NCI-H524 (cell line): ENCODE measurements at places on chromosomes 6 and 20.
A peak's percentile ranks its signal among the peaks of the same experiment; 100 is the strongest.

DNA sequence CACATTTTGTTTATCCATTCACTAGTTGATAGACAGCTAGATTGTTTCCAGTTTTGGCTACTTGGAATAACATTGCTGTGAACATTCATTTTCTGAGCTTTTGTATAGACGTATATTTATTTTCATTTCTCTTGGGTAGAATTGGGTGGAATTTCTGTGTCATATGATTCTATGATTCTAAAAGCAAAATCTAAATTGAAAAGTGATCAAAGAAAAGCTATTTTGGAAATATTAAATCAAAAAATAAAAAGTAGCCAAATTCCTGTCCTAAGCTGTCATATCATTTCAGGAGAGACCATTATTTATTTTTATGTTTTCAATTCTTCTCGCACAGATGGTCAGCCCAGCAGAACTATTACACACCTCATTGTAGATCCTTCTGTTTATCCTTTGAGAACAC is 229.2 kb downstream of the COL12A1 start:
- no peak for DNase-seq

- DNase-seq, result no peak
These were observed 85.8 kb downstream of the DLGAP4 start for GRCh38 chr20:36391955-36392354.

- DNase-seq, result peak; percentile 89
These were observed at the start of gene HS3ST5 for GRCh38 chr6:114342826-114343781. TSS of gene HS3ST5 (minus strand) at chr6:114343023. CDS start at chr6:114062845, 280,178 bp downstream.

GRCh38 chr6:16256781-16257180 is 18.4 kb downstream of the GMPR start:
- peak; percentile 20 for DNase-seq

DNA sequence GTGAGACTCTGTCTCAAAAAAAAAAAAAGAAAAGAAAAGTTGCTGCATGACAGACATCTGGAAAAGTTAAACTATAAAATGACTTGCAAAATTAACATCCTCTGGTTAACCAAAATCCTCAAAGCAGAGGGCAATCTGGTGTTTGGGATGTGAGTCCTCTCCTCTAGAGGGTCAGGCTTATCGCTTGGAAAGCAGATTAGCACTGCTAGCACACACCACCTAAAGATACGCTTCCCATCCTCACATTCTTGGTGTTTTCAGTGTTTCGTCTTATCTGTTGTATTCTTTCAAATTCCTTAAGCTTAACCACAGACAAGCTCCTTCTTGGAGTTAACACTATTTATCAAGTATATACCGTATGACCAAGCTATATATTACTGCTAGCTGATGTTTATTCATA is 198.0 kb downstream of the SOX4 start:
- DNase-seq, result no peak

DNA sequence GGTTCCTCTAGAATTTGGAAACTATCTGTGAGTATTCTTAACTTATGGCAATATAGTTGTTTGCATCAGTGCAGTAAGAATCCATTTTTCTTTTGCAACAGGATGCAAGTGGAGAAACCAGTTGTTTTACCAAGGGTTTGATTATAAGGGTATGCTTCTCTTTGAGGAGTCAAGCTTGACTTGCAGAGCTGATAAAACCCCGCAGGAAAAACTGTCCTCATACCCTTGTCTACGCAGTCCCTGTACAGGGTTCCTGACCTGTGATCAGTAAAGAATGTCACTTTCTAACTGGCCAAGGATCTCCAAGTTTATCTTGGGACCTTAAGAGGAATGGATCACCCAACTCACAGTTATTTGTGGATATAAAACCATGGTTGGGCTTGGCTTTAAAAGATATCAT is 161.1 kb upstream of the OLIG3 start:
- DNase-seq, result no peak

GRCh38 chr6:10962673-10963072 is 75.8 kb downstream of the SYCP2L start:
- DNase-seq, result no peak

DNA sequence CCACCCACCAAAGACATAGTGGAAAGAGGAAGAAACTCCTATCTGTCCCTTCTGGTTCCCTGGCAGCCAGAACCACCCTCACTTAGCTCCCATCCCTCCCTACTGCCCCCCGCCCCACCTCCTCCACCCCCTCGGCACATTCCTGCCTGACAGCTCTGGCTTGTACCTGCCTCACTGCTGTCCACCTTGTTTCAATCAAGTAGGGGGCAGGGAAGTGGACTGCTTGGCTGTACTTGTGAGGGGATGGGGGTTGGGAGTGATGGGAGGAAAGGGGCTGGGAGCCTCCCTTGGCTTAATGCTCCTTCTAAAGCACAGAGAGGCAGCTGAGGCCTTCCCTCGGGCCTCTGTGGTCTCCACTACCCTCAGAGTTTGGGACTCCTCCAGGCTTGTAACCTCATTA is 22.1 kb upstream of the ZNF76 start:
- DNase-seq, result no peak

GRCh38 chr20:58088105-58088504 is 140.3 kb downstream of the ANKRD60 start:
- no peak for DNase-seq

GRCh38 chr6:11810039-11810541 is 31.5 kb upstream of the ADTRP start:
- no peak for DNase-seq

GRCh38 chr6:124055395-124055794 is 251.7 kb downstream of the NKAIN2 start:
- no peak for DNase-seq

DNA sequence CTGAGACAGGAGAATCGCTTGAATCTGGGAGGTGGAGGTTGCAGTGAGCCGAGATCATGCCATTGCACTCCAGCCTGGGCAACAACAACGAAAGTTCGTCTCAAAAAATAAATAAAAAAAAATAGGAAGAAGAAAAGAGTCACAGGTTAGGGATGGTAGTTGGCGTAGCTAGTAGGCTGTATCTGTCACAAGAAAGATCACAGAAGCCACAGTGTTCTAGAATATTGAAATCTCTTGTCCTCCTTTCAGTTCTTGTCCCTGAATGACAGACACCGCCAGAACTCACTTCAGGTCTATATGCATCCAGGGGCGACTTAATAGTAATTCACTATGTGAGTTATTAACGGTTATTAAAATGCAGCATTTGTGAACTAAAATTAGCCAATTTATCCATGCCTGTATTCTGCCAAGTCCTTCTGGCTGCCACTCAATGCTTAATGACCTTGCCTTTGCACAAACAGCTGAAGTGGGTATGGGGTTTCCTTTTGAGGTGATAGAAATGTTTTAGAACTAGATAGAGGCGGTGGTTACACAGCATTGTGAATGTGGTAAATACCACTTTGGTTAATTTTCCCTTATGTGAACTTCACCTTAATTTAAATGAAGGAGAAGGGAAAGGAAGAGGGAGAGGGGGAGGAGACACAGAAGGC is 41.3 kb upstream of the ZMYND8 start:
- no peak for DNase-seq

GRCh38 chr20:63955281-63955826 is 862 bp downstream of the UCKL1 start:
- peak; percentile 44 for DNase-seq

DNA sequence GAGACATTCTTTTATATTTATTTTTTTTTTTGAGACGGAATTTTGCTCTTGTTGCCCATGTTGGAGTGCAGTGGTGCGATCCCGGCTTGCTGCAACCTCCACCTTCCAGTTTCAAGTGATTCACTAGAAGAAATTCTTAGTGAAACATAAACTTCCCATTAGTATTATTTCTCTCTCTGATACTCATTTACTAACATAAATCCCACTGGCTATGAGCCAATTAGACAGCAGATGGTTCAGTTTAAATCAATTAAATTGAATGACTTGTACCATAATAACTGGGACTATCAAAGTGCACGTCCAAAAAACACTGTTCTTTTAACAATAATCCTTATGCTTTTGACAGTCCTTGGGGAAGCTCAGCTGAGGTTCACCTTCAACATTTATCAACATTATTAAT is 111.2 kb upstream of the PTCHD4 start:
- no peak for DNase-seq

DNA sequence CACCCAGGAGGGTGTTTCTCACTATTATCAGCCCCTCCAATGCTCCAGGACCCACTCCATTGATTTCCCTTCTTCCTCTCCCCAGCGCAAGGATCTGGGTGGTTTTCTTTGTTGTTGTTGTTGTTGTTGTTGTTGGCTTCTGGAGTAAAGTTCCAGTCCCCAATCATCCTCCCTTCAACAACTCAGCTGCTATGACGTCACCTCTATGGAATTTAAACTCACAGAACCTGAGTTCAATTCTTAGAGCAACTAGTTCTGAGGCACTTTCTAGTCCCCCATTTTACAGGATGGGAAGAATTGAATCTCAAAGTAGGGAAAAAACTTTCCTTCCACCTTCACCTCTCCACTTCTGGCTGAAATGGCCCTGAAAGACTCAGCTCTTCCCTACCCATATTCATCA is 9.7 kb upstream of the WFDC8 start:
- DNase-seq, result no peak

DNA sequence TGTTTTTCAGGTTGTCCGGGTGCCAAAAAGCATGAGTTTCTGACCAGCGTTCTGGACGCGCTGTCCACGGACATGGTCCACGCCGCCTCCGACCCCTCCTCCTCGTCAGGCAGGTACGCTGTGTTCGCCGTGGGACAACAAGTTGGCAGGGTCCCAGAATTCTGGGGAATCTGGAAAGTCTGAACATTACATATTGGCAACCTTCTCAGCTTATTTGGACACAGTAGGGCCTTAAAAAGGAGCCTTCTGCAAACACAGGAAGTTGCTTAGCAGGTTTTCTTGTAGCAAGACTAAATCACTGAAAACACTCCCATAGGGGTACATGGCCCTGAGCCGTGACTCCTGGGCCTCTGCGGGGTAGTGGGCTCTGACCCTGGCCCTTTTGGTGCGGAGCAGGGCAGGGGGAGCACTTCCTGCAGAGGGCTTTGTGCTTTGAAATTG is 209.7 kb downstream of the SMOC2 start:
- DNase-seq, result no peak

- DNase-seq, result no peak
These were observed 292.2 kb upstream of the QKI start for GRCh38 chr6:163122365-163122764.

GRCh38 chr20:25507385-25508082 is 77.8 kb downstream of the NINL start:
- DNase-seq, result no peak

- DNase-seq, result peak; percentile 12
These were observed 41.7 kb downstream of the SLC16A10 start for GRCh38 chr6:111129013-111129412.

GRCh38 chr6:36633915-36634314 is 39.8 kb downstream of the SRSF3 start:
- no peak for DNase-seq

DNA sequence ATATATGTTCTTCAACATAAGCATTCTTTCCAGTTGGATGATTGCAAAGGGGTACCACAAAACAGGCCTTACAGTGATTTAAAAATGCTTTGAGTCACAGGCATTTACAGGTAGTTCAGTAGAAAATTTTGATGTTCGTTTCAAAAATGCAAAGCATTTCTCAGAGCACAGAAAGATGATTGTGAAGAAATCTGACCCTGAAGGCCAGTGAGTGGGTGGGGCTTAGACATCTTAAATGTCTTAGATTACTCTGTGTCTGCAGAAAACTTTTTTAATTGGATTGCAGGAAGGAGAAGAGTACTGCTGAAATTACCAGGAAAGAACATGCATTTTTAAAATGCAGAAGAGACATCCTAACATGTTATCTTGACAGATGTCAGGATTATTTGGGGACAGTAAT is 268.3 kb downstream of the CDKAL1 start:
- no peak for DNase-seq

- no peak for DNase-seq
These were observed 52.7 kb downstream of the BANF2 start for GRCh38 chr20:17752459-17752858.

DNA sequence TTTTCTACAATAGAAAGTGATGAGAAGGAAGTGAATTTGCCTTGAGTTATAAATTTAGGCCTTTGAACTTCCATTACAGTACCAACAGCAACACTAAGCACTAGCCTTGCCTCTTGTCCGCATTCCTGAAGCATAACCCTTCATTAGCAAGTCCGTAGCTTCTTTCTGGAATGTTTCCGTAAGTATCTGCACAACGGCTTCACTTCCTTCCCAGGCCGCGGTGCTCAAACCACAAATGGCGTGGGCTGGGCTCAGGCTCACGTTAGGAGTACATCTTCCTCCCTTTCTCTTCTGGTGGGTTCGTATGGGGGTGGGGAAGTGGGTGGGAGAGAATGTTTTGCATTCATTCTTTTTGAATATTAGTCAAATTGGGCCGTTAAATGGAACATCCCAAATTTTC is 193.8 kb upstream of the SNX9 start:
- no peak for DNase-seq

DNA sequence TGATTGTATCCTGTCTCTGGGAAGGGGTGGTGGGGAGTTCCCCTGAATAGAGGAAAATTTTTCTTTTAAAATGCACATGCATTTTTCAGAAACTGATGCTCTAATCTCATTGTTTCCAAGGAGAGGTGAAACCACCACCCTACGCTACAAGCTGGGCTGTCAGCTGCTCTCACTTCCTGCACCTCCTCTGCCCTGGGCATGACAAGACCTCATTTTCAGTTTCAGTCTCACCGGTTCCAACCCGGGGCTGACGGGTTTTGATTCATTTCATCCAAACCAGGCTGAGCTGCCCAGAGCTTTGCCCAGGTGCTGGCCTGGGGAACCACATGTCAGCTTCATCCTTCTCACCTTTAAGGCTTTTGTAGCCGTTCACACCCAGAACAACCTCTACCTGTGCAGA is 99.7 kb downstream of the EYA2 start:
- no peak for DNase-seq

GRCh38 chr20:43955750-43956191 is 41.1 kb downstream of the TOX2 start:
- DNase-seq, result no peak

- DNase-seq, result no peak
These were observed 293.0 kb upstream of the CNR1 start for GRCh38 chr6:88459189-88459588.

GRCh38 chr20:56343861-56344381 is 14.9 kb upstream of the FAM210B start:
- DNase-seq, result no peak

GRCh38 chr20:20697325-20697845 is 15.1 kb downstream of the RALGAPA2 start:
- no peak for DNase-seq

DNA sequence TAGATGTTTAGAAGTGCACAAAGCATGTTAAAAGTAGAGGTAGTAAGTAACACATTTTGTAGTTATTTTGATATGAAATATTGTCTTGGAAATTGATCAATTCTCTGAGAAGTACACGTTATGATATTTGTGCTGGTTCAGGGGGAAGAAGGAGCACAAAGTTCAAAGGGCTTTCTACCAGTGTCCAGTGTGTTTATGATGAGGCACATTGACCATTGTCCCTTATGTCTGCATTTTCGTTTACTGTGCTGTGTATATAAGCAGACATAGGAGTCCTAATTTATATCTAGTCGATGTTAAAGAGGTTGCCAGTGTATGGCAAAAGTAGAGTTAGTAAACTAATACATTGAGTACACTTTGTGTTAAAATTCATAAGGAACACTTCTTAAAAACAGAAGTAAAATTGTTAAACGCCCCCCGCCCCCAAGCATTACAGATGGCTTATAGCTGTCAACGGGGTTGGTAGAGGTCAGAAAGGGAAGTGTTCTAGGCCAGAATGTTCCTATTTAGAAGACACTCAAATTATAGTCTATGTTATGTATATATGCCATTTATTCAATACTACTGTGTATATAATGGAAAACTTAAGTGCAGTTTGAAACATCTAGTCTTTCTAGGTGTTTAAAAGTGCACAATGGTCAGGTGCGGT is 13.3 kb upstream of the HMGN4 start:
- no peak for DNase-seq
